ENCODE measurements at places on chromosomes 1 and 21.

- DNase-seq: no peak
Measured at GRCh38 chr1:44170281-44170823, 28.9 kb upstream of the KLF18 start.

DNA sequence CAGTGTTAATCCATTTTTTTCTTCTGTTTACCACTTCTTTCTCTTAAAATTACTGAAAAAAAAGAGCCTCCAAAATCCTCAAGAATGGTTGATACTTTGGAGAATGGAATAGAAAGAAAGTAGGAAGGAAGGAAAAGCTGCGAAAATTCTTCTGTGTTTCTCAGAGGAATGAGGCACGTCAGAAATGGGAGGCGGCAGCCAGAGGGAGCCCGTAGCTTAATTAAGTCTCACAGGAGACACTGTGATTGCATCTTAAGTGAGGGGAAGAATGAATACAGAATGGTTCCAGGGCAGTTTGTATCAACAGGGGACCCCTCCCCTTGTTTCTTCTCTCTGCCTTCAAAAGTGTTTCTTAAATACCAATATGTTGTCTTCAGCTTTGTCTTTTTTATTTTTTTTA lies 1099.5 kb downstream of the PLA2G4A start:
- DNase-seq: no peak

- no peak for DNase-seq
Measured at GRCh38 chr1:7733276-7733675, 37.8 kb upstream of the VAMP3 start.

DNA sequence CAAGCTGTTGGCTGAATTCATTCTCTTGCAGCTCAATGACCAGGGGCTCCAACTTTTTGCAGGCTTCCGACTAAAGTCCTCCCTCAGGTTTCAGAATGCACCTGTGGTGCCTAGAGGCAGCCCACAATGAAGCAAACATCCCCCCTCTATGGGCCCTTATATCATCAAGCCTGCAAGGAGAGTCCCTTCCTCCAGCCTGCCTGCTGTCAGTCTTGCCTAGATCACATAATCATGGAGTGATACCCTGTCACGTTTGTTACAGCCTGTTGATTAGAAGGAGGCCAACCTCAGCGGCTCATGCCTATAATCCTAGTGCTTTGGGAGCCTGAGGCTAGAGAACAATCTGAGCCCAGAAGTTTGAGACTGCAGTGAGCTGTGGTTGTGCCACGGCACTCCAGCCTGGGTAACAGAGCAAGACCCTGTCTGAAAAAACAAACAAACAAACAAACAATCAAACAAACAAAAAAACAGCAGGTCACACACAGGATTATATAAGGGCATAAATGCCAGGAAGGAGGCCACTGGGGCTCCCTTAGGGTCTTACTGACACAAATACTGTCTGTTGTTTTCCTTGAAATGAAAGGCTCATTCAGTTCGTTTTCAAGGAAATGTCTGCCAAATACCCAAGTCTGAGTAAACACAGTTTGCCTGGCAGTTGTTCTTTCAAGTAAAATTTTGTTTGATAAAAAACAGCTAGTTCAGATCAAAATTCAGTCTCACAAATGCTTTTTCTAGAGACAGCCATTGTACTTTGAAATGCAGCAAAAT lies 4.7 kb upstream of the SPRR3 start:
- no peak for DNase-seq

DNA sequence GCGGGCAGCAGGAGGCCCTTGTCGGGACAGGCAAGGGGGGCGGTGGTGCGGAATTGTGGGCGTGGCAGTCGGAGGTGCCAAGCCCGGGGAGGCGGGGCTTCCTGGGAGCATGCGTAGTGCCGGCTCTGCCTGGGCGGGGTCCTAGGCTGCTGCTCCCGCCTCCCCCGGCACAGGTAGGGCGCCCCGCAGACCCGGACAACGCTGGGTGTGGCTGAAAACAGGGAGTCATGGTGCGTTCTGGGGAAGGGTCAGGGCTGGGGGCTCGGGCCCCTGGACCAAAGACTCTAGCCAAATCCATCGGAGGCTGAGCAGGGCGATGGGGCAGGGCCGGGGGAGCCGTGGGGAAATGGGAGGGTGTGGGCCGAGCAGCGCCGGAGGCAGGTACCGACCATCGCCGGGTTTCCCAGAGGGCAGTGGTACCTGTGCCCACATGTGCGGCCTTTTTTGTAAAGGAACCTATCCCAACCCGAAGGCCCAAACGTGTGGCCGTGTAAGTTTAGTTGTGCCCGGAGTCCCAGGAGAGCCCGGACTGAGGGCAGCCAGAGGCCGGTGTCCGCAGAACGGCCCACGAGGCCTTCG lies 231.9 kb downstream of the SDCCAG8 start:
- DNase-seq: no peak

DNA sequence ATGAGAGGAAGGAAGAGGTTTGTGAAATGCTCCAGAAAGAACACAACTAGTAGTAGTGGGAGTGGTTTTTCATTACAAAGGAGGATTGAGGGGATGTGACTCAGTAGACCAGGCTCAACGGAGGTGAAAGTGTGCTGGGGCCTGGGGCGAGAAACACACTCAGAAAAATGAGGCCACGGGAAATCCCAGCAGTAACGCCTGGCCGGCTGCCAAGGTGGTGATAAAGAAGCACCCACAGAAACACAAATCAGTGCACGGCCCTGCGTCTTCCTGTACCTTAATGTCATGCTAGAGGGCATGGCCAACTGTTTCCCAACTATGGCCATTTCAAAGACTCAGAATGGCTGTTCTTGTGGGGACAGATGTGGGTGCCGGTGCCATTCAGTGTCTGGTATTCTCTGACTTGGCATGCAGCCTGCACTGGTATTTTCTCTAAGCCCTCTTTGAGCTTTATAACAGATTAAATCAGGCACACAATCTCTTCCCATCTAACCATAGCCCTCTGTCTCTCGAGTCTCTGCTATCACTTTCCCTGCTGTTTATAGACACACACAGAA lies 38.2 kb downstream of the URB2 start:
- DNase-seq: no peak

DNA sequence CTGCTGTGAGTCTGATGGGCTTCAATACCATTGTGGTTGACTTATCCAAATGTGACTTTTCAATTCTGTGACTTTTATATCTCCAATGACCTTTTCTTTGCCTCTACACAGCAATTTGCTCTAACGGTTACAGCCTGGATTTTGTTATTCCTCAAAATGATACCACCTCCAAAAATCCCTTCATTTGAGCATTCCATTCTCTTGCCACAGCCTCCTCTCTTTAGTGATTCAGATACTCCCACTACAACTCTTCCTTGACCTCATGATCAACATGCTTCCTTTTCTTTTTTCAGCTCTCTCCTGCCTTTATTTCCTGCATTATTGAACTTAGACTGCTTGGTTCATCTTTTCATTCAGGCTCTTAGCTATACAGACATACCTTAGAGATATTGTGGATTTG lies 16.6 kb upstream of the IL19 start:
- no peak for DNase-seq

GRCh38 chr1:108897865-108898720 lies 21.3 kb downstream of the GPSM2 start:
- no peak for DNase-seq

DNA sequence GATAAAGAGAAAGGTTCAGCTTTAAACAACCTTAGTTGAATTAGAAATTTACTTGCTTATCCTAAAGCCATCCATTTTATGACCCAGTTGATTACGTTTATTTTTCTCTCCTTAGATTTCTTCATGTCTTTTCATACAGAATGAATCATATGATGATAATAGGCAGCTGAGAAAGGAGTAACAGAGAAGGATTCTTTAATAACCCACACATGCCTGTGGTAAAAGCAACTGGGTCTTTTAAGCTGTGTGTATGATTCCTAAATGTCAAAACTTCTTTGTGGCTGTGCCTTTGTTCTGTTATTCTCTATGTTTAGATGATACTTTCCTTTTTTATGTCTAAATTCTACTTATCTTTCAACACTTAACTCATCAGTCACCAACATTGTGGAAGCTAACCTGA lies 626.5 kb downstream of the NCAM2 start:
- no peak for DNase-seq

GRCh38 chr1:44500181-44501046 lies 95.4 kb downstream of the RNF220 start:
- no peak for DNase-seq

DNA sequence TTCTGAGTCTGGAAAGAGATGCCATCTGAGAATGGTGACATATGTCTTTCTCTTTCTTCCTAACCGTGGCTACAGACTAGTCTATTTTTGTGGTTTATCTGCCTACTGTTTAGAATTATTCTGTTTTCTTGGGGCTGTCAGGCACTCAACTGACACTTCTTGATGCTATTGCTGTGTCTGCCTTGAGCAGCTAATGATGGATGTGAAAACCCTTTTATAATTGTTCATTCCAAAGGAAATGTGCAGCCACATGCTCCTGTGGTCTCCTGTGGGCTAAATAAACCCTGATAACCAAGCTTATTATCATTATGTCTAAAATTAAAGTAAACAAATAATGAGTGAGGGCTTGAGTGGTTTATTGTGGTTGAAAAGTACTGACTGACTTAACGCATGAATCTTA lies 52.7 kb upstream of the CXADR start:
- DNase-seq: no peak

DNA sequence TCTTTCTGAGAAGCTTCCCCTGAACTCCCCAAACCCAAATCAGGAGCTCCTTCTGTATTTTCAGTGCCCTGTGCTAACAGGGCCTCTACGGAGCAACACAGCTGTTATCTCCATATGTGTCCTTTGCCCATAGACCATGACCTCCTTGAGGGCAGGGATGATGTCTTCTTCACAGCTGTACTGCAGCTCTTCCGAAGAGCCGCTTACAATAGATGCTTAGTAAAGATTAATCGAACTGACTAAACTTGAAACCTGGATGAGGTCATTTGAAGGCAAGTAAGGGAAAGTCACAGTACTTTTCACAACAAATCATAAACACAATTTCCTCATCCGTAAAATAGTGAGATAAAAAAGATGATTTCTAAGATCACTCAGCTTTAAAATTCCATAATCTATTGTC lies 4.4 kb upstream of the KCNN3 start:
- DNase-seq: no peak

DNA sequence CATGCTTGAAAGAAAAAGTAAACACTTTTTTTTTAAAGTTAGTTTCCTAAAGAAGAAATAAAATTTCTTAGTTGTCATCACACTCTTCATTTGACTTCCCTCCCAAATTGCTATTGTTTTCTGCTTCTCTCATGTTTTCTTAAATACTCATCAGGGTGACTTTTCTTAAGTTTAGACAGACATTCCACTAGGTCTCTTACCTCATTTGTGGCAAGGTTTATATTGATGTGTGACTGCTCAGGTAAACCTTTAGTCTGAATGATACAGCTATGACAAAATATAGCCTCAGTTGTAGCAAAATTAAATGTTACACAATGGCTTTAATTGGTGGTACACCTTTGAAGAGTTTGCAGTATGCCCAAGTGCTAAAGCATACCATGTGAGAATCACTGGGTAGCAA lies 78.6 kb downstream of the ATF6 start:
- DNase-seq: no peak

DNA sequence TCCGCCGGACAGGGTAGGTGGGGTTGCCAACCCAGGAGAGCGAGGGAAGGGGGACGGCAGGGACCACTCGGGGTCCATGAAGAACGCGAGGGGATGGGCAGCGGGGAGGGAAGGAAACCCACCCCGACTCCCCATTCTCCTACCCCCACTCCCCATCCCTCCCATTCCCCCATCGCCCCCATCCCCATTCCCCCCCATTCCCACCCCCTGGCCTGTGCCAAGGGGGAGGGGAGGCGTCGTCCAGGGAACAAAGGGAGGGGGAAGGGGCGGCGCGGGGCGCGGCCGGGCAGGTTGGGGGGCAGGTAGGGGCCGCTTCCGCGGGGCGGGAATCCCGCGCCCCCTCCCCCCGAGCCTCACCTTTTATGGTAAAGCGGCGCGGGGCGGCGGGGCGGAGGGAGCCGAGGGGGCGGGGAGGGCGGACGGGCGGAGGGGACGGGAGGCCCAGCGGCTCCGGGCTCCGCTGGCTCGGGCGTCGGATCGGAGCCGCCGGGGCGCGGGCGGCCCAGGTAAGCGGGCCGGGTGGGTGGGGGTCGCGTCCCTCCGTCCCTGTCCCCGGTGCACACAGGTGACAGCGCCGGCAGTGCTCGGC lies at the start of gene FBLIM1:
TSS of gene FBLIM1 (plus strand) at position 453 of the 589 bp plus-strand sequence. CDS start 6,189 bp downstream, outside the sequence.
- DNase-seq: no peak

- DNase-seq: no peak
Measured at GRCh38 chr1:56517404-56518130, 61.8 kb downstream of the PLPP3 start.

DNA sequence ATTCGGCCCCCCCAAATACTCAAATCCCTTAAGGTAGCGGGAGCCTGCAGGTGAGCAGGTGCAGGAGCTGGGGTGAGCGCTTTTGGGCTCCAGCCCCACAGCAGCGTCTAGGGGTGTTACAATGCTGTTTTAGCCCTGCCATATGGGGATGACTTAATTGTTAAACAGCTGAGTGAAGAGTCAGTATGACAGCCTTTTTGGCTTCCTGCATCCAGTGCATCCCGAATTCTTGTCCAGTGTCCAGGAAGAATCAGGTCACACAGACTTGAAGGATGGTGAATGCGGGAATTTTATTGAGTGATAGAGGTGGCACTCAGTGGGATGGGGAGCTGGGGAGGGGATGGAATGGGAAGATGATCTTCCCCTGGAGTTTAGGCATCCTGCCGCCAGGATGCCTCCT lies 30.4 kb upstream of the HHAT start:
- no peak for DNase-seq

DNA sequence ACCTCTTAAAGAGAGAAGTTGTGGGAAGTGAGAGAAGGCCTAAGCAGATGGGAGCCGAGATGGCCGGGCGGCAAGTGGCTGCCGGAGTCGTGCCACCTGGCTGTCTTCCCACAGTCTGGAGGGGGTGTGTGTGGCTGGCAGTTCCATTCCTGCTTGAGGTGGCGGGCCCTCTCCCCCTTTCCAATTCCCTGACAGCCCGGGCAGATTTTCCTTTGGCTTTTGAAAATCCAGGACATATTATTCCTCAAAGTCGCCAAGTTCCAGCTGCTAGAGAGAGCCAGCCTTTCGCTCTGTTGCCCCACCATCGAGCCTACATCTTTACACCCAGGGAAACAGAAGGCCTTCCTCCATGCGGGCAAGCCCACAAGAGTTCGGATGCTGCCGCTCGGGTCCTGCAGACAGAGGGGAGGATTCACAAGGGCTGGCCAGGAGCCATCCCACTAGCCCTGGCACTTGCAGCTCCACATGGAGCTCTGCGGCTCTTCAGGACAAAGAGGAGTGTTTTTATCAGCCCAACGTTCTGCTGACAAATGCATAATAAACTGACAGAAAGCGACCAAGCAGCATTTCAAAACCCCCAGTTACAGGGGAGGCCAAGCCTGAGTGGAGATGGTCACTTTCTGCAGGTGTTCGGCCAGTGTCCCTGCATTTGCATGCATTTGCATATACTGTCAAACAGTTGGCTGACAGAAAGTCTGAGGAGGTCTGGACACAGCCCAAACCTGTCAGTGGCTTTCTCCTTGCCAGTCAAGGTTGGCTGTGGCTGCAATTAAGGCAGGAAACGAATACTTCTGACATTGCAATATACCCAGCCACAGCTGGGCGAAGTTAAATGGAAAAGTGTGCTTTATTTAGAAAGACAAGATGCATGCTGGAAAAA lies 45.9 kb downstream of the OLIG1 start:
- no peak for DNase-seq
